Tibial artery (tissue), 4 donors: ENCODE measurements at places on chromosomes 16 and 17.
A peak's percentile ranks its signal among the peaks of the same experiment; 100 is the strongest.

- no peak overlapping the region for H3K4me3 ChIP-seq
- H3K36me3 ChIP-seq: no peaks in the 10 kb centered on the region
- H3K27ac ChIP-seq: no peak overlapping the region
- no peak for DNase-seq
- H3K4me1 ChIP-seq: no peaks in the 10 kb centered on the region
- no peaks in the 10 kb centered on the region for H3K27me3 ChIP-seq
Measured at GRCh38 chr17:62109378-62109902, 44.4 kb upstream of the MED13 start.

- H3K36me3 ChIP-seq: no peaks in the 10 kb centered on the region
- no peaks in the 10 kb centered on the region for H3K27me3 ChIP-seq
- DNase-seq: peak; percentile 63
- peak overlapping the region; percentile 88 for H3K4me3 ChIP-seq
- peak overlapping the region; percentile 95 for H3K27ac ChIP-seq
- H3K4me1 ChIP-seq: peaks cover 18% of the 10 kb centered on the region
Measured at GRCh38 chr17:39462631-39463375, 1.5 kb downstream of the CDK12 start.

DNA sequence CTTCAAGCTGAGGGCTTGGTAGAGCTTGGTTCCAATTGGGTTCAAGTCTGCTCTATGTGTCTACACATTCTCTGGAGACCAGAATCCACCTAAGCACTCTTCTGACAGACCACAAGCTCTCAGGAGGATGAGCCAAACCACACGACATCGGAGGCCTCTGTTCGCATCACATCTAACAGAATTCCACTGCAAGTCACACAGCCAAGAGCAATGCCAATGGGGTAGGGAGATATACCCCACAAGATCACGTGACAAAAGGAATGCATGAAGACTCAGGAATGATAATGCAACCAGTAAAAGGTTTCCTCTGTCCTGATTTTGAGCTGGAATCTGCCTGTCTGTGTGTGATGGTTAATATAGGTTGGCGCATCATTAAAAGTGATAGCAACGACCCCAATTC lies 46.6 kb upstream of the RPL38 start:
- no peak overlapping the region for H3K27ac ChIP-seq
- DNase-seq: no peak

- no peak overlapping the region for H3K4me3 ChIP-seq
- peak; percentile 43 for DNase-seq
- H3K27ac ChIP-seq: no peak overlapping the region
- no peaks in the 10 kb centered on the region for H3K36me3 ChIP-seq
- H3K27me3 ChIP-seq: no peaks in the 10 kb centered on the region
Measured at GRCh38 chr17:2964831-2965230, 98.6 kb downstream of the OR1D5 start.

DNA sequence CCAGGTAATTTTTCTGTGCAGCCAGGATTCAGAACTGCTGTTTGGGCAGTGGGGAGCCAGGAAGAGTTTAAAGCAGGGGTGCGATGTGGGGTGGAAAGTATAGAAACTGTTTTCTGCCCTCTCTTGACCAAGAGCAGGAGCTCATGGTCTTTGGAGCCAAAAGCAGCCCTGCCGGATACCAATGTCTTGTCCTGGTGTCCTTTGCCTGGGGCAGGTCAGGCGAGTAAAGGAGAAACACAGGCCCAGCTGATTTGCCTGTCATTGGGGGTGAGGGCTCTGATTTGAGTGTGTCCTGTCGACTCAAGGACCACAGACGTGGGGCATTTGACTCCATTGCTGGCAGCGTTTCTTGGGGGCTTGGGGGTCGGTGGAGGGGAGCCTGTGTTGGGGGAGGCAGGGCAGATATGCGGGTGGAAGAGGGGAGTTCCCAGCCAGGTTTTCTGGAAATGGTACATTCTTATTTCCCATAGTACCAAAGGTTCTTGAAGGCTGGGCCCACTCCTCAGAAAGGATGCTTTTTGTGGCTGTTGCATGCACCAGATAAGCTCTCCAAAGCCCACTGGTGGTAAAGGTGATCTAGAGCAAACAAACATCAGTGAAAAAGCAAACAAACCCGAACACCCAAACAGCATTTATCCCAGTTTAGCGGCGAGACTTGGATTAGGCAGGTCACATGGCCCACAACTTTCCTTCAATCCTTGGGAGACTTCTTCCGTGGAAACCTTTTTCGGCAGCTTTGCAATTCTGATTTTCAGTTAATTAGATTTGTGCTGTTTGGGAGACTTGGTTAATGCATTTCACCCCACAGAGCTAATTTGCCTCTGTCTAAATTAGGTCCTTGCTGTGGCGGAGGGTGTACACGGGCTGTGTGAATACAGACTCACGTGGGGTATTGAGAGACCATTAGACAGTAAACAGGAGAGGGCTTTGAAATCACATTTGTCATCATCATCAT lies 59.0 kb downstream of the MSI2 start:
- H3K4me1 ChIP-seq: no peaks in the 10 kb centered on the region
- H3K27ac ChIP-seq: no peak overlapping the region
- H3K4me3 ChIP-seq: no peak overlapping the region
- no peak for DNase-seq
- H3K36me3 ChIP-seq: no peaks in the 10 kb centered on the region
